HT1080 (cell line): ENCODE measurements at places on chromosomes 5 and 9. TPM values are rescaled to one million over a fixed set of nuclear protein-coding genes. Genes with fewer than 3 reads are reported as not detected.
A peak's percentile ranks its signal among the peaks of the same experiment; 100 is the strongest.

DNA sequence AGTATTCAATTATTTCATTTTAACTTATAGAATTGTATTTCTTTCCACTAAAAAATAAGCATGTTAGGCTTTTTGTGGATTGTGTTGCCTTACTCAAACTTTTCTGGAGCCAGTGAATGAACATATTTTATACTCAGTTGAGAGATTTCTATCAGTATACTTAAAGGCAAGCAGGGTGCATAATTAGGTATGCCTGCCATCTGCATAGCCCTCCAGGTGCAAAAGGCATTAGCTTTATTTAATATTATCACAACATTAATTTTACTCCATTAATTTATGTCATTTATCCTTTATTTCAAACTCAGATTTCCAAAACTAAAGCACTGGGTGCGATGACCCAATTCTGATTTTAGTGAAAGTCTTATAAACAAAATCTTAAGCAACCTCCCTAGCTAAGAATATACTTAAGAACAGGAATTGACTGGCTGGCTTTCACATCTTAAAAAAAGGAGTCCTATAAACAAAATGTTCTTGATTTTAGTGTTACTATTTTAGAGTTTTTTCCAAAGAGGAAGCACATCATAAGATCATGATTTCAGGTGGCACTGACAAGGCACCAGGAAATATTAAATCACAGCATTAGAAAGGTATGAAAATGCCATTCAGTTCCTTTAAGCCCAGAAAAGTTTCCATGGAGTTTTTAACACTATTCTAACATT, 178.4 kb downstream of the MPDZ start:
- DNase-seq, result no peak

- peak; percentile 58 for DNase-seq
Observed at GRCh38 chr9:69122549-69123141, 51.4 kb upstream of the TJP2 start.

- DNase-seq, result no peak
Observed at GRCh38 chr5:115751176-115751575, 65.3 kb downstream of the CDO1 start.

- DNase-seq, result no peak
Observed at GRCh38 chr5:80141681-80142080, 106.5 kb downstream of the THBS4 start.

GRCh38 chr9:115596021-115596745, 478.2 kb upstream of the TNC start:
- DNase-seq, result peak; percentile 81

GRCh38 chr9:68844631-68845612, 139.9 kb downstream of the PIP5K1B start:
- no peak for DNase-seq

CCNO gene
- total RNA-seq, result 1.9 and 3.2 TPM in 2 replicates

DNA sequence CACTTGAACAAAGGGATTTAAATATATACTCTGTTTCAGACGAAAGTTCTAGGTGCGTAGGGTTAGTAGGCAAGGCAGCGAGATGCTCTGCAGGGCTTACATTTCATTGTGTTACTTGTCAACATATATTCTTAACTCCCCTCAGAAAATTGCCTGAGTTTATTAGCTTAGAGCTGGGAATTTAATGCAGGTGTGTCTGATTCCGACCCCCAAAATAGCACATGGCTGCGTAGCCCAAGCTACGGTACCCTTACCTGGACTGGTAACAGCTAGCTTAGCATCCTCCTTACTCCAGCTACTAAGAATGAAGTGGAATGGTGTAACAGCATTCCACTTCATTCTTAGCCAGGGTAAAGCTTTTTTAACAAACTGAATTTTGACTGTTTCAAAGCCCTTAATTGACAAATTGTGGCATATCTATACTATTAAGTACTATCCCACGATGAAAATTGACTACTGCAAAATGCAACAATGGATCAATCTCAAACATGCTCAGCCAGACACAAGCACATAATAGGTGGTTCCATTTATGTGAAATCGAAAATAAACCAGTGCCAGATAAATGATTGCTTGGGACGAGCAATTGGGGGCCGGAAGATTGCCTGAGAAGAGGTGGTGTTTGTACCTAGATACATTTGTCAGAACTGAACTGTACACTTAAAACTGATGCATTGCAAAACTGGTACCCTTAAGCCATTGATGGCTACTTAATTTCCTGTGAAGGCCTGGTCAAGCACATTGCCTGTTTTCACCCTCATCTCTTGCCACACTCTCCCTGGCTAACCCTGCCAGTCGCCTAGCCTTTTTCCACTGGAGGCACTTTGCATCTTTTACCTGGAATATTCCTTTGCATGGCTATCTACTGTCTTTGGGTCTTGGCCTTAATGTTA, 3.0 kb upstream of the FGF18 start:
- DNase-seq, result no peak

DNA sequence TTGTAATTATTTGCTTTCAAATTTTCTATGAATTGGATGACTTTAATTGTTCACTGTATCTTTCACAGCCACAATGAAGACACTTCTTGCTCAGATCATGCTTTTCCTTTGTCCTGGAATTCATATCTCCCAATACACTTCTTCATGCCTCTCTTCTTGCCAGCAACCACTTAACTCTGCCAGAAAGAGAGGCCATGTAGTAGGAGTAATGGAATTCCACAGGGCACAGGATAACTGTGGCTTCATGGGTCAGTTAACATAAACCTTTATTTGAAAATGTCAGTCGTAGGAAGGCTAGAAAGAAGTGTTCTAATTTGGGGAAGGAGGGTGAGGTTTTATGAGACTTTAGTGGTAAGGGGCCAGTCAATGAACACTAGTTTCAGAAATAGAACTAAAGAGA, 190.3 kb downstream of the TMEM167A start:
- no peak for DNase-seq

PCDHB6 gene
- total RNA-seq, result 0.13 and 0.27 TPM in 2 replicates

GRCh38 chr5:109721741-109722140, 32.0 kb downstream of the MAN2A1 start:
- no peak for DNase-seq

DNA sequence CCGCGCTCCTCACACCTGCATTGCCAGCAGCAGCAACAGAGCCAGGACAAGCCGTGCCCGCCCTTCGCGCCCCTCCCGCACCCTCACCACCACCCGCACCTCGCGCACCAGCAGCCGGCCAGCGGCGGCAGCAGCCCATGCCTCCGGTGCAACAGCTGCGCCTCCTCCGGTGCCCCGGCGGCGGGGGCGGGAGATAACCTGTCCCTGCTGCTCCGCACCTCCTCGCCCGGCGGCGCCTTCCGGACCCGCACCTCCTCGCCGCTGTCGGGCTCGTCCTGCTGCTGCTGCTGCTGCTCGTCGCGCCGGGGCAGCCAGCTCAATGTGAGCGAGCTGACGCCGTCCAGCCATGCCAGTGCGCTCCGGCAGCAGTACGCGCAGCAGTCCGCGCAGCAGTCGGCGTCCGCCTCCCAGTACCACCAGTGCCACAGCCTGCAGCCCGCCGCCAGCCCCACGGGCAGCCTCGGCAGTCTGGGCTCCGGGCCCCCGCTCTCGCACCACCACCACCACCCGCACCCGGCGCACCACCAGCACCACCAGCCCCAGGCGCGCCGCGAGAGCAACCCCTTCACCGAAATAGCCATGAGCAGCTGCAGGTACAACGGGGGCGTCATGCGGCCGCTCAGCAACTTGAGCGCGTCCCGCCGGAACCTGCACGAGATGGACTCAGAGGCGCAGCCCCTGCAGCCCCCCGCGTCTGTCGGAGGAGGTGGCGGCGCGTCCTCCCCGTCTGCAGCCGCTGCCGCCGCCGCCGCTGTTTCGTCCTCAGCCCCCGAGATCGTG, 517 bp downstream of the KCNN2 start:
- peak; percentile 6 for DNase-seq

DNA sequence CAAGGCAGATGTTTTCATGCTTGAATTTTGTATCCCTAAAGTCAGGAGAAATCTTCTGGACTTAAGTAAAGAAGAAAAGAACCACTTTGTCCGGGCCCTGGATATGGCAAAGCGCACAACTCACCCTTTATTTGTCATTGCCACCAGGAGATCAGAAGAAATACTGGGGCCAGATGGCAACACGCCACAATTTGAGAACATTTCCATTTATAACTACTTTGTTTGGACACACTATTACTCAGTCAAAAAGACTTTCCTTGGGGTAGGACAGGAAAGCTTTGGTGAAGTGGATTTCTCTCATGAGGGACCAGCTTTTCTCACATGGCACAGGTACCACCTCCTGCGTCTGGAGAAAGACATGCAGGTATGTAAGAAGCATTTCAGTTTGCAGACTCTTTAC, 2.3 kb downstream of the TYRP1 start:
- DNase-seq, result no peak

GRCh38 chr9:16386007-16386826, 484.3 kb downstream of the BNC2 start:
- no peak for DNase-seq

GRCh38 chr9:77893706-77894105, 137.9 kb downstream of the GNAQ start:
- DNase-seq, result no peak

ADAMTS16 gene
- total RNA-seq, result 3.9 and 4.7 TPM in 2 replicates

DNA sequence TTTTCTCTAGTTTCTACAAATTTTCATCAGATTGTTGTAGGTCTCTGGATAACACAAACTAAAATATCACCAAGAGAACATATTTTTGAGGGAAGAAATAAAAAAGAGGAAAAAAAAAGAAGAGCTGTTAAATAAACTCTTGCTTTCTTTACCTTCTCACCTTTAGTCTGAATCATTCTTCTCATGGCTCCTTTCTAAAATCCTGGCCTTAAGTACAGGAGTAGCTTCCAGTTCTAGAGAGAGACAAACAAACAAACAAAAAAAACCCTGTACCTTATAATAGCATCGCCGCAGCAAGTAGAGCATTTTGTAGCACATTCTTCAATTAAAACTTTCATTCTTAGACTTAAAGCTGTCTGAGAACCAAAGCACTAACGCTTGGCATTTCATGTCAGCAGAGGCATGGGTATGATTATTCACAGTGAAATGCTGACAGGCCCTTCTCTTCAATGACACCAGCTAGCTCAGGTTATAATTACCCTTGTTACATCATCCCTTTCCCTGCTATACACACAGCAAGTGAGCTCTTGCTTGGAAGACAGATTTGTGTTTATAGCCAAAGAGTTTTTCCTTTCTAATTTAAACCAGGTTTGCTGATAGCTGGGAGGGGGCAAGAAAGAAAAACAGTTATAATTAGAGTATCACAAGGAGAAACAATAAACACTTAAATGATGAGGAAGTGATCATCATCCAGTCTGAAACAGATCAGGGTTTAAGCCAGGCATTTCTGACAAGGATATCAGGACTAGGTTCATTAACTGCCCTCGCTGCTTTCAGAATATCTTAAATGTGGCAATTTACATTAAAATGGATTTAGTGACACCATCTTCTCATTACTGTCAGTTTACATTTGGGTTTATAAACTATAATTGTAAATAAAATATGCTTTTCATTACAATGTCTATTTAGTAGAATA, 510.9 kb upstream of the ZNF608 start:
- DNase-seq, result no peak

GPR150 gene
- not detected in 2 replicates for total RNA-seq

- peak; percentile 48 for DNase-seq
Observed at GRCh38 chr9:101119206-101119819, 90.8 kb downstream of the PLPPR1 start.
